HCT116 (cell line): ENCODE measurements at places on chromosomes 16 and 17.

- no peak for DNase-seq
Measured at GRCh38 chr17:41452281-41452680, 11.5 kb upstream of the KRT38 start.

- DNase-seq: no peak
Measured at GRCh38 chr17:7887038-7887481, 1.5 kb upstream of the CHD3 start.

- DNase-seq: no peak
Measured at GRCh38 chr16:27177031-27177774, 26.1 kb upstream of the KDM8 start.

DNA sequence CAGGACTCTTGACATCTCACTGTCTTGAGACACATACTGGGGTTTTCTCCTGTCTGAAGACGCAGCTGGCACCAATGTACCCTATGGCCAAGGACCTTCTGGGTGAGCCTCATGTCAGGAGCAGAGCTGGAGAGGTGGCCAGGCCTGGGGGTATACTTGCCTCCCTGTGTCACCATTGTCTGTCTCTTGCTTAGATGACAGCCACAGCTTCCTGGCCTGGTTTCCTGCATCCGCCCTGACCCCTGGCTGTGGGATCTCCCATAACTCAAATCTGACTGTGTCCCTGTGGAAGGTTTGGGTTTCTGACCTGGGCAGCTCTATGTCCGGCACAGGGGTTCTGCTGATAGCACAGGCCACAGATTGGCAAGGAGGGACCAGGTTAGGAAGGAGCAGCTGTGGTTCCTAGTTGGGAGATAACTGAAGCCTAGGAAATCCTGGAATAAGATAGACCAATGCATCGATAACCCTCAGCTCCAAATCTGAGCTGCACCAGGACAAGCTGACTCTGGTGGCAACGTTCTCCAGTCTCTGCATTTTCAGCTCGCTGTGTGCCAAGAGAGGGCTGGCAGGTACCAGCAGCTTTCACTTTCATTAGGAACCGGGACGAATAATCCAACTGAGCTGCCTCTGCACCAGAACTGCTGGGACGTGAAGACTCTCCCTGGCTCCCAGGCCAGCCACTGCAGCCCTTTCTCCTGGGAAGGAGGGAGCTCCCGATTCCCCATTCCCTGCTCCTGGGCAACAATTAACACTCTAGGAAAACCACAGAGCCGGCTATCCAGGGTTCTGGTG lies 5.0 kb downstream of the DEXI start:
- DNase-seq: no peak

- DNase-seq: no peak
Measured at GRCh38 chr17:59151006-59151405, 4.0 kb downstream of the SKA2 start.

DNA sequence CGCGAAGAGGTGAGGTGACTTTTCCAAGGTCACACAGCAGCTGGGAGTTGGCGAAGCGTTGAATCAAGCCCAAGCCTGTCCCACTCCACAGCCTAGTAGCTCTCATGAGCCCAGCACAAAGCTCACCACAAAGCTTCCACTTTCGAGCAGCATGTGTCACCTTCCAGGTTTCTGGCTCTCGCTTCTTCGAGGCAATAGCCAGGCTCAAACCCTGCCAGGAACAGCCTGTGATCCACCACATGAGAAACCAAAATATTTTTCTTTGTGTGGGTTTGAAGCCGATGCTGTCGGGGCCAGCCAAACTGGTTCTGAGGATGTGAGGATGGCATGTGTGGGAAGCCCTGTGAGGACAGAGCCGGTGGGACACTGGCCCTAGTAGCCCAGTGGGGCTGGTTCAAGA lies 68.1 kb downstream of the COG7 start:
- DNase-seq: no peak

GRCh38 chr17:72379516-72379915 lies 258.7 kb downstream of the SOX9 start:
- no peak for DNase-seq

GRCh38 chr17:76246080-76247066 lies 6.1 kb upstream of the RNF157 start:
- DNase-seq: no peak

DNA sequence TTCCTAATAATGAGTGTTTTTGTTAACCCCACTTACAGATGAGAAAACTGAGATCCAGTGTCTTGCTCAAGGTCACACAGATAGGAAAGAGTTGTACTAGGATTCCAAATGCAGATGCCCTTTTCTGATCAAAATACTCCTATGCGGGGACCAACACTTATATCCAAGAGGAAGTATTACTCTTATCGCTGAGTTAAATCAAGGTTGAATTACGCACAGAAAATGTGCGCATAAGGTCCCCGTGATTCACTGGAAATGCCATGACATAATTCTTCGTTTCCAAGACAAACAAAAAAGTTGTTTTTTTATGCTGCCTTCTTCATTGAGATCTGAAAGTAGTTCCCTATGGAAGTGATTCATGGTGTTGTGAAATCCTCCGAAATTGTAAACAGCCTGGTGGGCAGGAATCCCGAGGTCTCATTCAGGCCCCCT lies 463.8 kb upstream of the HSBP1 start:
- no peak for DNase-seq

GRCh38 chr17:57342963-57343589 lies 86.8 kb downstream of the MSI2 start:
- DNase-seq: no peak

GRCh38 chr16:69087161-69087581 lies 18.3 kb upstream of the HAS3 start:
- no peak for DNase-seq

GRCh38 chr16:85006639-85007038 lies 4.7 kb downstream of the ZDHHC7 start:
- no peak for DNase-seq

DNA sequence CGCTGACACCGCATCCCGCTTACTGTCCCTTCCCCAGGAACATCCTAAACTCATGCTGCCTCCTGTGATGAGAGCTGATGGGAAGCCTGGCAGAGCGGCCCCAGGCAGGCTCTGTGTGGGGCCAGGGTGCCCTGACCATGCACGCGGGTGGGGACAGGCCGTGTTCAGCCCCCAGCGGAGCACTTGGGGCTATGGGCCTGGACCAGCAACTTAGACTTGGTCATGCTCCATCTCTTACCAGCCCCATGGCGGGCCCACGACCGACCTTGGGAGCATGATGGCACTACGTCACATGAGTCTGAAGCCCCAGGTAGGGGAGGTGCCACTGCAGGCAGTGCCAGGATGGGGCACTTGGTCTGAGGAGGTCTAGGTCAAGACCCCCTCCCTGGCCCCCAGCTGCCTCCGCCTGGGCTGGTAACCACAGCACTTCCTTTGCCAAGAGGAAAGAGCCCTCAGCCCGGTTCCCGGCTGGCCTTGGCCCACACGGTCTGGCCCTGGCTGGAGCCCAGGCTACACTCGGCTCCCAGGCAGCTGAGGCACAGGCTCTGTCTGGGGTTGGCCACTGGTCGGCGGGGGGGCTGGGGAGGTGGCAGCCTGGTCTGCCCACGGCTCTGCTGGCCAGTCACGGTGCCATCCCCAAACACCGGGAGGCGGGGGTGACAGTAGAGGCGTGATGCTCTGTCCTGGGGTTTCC lies 25.7 kb downstream of the BAHCC1 start:
- no peak for DNase-seq

DNA sequence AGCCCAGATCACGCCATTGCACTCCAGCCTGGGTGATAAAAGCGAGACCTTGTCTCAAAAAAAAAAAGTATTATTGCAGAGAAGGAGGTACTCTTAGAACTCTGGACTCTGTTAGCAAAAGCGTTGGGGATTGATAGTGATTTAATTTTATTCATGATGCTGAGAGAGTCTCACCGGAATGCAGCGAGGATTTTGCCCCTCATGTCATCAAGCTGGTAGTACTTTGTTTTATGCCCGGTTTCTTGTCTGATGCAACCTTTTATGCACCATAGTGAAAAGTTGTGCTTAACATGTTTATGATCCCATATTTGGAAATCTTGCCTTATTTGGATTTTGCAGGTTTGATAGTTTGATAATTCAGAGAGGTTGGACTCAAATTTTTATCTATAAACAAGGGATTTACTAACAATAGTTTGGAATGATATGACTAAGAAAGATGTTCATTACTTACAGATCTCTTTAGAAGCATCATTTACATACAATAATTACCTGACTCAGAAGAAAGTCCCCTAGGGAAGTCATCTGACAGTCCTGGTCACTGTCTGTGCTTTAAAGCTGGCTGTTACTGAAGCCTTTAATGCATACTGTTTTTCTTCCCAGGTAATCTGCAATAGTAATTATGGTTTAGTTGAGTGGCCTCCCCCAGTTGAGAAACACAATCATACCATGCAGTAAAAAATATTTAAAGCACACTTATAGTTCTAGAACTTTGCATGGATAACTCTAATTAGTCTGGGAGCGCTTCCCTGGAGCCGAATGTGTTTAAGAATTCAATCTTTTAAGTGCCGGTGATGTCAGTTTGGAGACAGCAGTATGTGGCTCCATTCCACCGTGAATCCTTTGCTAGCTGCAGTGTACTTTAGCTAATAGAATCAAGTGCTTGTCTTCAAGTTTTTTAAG lies 120.9 kb downstream of the PRKCA start:
- no peak for DNase-seq

- DNase-seq: no peak
Measured at GRCh38 chr17:78341559-78342448, 18.1 kb downstream of the SOCS3 start.

DNA sequence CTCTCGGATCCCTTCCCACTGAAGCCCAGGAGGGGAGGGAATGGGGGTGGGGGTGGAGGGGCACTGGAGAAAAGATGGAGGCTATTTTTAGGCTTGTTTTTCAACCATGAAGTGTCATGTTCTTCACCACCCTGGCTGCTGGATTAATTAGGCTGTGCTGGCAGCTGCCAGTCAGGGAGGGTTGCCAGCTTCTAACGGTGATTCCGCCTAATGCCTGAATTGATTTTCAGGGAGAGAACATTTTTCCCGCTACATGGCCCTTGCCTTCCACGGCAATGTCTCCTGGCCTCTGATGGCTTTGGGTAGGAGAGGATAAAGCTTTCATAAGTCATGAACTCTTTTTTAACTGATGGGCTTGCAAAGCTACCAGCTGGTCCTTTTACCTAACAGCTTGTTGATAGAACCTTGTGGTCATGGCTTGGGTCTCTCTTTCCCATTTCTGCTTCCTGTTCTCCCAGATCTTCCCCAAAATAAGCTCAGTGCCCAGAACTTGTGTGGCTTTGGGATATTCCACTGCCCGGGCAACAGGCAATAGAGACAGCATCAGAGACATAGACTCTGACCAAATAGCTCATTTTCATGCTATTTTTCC lies 167.4 kb downstream of the PITPNC1 start:
- no peak for DNase-seq

DNA sequence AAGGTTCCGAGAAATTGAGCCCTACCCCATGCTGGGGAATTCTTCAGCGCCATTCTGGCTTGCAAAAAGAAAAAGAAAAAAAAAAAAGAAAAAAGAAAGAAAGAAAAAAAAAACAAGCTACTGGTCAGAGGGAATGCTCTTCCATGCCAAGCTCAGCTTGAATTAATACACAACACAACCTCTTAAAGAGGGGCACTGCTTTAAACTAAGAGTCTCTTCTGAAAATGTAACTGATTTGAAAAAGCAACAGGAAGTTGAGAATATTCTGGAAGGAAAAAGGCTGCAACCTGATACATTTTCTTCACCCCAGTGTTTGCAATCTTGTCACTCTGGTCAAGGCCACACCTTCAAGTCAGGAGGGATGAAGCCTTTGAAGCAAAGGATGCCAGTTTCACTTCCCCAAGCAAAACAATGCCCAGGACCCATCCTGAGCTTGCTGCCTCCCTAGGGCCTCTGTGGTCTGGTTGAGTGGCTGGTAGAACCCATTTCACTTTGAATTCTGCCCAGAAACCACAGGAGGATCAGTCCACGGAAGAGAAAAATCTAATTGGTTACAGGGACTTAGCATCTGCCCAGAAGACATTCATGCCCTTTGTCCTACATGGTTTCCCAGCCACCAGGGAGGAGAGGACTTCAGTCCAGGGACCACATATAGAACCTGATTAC lies 389.7 kb downstream of the SOX9 start:
- no peak for DNase-seq

DNA sequence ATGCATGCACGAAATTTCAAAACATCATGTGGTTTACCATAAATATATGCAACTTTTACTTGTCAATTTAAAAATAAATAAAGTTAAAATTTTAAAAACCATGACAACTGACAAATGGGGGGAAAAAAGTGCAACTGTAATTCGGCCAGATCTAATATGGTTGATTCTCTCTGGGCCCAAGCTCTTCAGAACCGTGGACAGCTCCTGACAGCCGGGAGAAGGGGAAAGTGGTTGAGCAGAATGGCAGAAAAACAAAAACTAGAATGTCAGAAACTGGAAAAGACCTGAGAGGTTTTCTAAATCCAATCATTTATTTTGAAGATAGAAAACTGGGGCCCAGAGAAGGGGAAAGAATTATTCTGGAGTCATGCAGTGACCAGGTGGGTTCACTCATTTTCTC lies 126.6 kb downstream of the TMEM132E start:
- no peak for DNase-seq

GRCh38 chr17:61793565-61793964 lies 69.8 kb downstream of the BRIP1 start:
- no peak for DNase-seq

- no peak for DNase-seq
Measured at GRCh38 chr17:69030169-69030568, 30.6 kb downstream of the ABCA9 start.

- DNase-seq: no peak
Measured at GRCh38 chr17:76268991-76269981, 4.1 kb downstream of the UBALD2 start.

DNA sequence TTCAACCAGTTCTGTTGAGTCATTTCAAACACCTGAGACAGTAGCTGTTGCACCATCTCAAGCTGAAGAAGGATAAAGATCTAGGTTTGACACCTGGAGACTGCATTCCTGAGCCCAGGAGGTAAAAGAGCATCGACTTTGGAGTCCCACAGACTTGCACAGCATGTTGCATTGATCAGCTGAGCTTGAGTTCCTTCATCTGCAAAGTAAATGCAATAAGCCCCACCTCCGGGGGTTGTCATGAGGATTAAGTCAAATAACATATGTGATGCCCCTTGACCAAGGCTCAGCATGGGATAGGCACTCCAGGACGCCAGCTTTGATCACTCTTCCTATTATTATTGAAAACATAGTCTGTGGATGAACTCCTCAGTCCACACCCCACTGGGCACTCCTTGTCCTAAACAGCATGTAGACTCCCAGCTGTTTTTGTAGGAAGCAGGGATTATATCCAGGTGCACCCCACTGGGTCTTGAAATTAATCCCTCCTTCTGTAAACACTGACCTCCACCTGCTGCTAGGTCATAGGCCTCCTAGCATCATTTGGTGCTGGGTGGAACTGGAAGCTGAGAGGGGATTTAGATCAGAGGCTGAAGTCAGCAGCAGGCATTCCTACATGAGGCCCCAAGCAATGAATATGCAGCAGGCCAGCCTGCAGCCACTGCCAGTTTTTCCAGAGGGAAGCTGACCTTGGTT lies 259.0 kb downstream of the HS3ST4 start:
- DNase-seq: no peak
